ENCODE measurements at places on chromosomes 11 and 22.

DNA sequence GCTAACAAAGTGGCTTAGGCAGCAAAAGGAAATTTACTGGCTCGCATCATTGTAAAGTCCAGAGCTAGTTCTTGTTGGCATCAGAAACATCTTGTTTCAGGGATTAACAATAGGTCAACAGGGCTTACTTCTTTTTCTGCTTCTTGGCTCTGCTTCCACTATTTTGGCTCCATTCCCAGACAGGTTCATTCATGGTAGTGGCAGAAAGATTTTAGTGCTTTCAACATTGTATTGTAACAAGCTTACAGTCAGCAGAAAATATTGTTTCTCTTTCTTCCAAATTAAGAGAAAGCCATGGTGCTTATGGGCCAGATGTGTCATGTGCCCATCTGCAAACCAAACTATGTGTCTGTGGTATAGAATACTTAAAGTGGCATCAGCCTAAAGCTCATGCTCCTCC, 315.6 kb downstream of the RAB38 start:
- DNase-seq = no peak

GRCh38 chr22:36571991-36572390, 43.0 kb upstream of the EIF3D start:
- DNase-seq = no peak

DNA sequence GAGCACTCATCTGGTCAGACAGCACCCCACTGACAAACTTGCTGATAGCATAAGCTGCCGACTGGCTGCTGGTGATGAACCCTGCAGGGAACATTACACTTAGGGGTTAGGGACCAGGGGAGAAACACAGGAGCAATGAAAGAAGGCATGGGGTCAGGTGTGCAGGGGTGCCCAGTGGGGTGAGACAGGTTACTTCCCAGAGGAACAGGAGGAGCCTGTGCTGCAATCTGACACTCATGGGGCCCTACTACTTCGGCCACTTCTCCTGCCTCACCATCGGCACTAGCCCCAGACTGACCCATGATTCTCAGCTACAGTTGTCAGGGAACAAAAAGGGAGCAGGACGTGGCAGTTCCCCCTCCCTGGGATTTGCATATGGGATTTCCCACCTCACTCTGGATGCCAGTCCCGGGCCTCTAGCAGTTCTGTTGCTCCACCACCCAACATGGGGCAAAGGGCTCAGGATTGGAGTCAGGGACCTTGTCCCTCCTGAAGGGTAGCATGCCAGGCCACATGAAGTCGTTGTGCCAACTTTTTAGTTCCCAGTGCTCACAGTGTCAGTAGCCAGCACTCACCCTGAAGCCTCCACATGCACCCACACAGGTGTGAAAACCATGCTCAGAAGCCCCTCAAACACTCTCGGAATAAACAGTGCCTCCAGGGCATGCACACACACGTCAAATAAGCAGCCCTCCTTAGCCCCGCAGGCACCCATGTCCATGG, 2.2 kb downstream of the SLC37A4 start:
- DNase-seq = no peak

GRCh38 chr11:79415411-79415810, 25.4 kb downstream of the TENM4 start:
- no peak for DNase-seq

DNA sequence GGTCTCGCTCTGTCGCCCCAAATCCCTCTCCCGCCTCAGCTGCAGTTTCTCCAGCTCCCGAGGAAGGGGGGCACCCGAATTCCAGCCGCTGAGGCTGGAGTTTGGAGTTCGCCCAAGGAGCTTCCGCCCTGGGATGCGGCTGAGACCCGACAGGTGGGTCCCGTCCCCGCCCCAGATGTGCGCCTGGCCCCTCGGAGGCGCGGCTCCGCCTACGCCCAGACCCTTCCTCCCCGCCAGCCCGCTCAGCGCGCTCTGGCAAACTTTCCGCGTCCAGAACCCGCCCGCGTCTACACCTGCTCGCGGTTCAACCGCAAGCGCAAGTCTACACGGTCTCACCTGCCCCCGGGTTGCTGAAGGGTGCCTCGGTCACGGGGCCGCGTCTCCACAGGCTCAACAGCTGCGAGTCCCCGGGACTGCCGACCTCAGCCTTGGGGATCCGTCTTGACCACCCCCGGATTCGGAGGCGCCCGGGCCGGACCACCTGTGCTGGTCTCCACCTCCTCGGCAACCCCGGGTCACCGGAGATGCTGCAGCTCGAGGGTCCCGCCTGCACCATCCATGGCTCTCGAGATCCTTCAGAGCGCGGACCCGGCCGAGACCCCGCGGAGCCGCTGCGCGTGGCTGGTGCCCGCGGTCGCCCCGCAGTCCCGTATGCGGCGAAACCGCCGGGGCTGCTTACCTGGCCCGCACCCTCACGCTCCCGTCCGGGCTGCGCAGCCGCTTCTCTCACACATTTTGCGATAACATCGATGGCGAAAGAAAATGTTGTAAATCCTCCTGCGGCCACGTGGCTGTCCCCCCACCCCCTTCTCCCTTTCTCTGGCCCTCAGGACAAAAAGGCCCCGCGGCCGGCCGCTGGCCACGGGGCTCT, 63.6 kb downstream of the NFAM1 start:
- DNase-seq = no peak

DNA sequence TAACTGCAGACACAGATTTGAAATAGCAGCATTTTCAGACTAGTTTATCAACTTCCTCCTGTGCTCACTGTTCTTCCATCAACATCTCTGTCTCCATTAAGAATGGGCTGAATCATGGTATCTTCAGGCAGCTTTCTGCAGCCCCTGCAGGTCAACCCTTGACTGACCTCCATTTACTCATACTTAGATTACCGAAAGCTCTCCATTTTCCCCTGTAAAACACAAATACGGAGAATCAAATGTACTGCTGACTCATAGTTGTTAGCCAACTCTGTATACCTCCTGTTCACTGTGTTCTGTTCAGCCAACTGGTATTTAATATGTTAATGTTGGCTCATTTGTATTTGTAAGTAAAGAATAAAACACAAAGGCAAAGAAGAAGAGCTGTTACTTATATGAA, 364.0 kb downstream of the CASP12 start:
- DNase-seq = peak; percentile 77

- DNase-seq = peak; percentile 48
Observed at GRCh38 chr11:119537306-119538253, 114.6 kb upstream of the THY1 start.

DNA sequence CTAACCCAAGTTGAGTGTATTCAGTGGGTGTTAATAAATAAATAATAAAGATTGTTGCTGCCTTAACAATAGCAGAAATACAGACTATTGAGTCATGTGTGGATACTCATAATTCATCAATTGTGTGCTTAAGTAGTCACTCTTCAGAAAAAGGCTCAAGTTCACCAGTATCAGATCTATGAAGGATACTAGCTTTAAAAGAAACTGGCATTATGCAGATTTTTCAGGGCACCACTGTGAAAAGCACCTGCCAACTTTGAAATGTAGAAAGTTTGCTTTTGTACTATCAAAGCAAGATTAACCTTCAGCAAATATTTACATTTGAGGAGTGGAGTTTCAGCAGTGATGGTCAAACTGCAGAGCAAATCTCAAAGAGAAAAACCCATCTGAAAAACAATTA, 20.1 kb upstream of the SYTL2 start:
- DNase-seq = no peak

DNA sequence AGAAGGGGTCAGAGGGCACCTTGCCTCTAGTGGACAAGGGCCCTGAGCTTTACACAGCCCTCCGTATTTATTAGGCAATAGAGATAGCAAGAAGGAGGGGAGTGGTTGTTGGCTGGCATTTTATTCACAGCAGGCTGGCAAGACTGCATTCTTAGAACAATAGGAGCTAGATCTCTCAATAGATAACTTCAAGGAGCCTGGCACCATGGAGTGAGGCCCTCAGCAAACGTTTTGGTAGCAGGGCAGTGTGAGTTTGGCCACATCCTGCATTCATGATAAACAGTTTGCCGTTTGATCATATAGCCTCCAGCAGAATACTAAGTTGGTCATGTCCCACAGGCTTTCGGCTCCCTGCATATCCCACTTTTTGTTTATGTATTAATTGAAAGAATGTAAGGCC, 31.6 kb downstream of the OR10A6 start:
- DNase-seq = no peak

DNA sequence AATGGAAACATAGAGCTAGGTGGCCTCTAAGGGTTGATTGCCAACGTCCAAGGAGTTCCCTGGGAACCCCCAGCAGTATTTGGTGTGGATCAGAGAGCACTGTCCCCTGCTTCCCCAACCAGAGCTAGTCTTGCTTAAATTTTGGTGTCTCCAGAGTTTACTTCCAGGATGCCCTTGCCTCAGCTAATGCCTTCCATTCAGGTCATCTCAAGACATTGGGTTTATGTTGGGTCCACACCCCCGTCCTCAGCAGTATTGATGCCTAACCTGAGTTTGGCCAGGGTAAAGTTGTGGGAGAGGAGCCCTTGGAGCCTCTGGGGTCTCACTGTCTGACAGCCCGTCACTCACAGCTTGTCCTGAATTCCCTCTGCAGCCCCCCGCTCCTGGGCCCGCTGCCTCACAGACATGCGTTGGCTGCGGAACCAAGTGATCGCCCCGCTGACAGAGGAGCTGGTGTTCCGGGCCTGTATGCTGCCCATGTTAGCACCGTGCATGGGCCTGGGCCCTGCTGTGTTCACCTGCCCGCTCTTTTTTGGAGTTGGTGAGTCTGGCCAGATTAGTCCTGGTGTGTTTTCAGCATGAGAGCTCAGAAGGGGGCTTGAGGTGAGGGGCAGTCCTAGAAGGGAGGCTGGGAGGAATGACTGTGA, 1.4 kb downstream of the RCE1 start:
- peak; percentile 0 for DNase-seq

- no peak for DNase-seq
Observed at GRCh38 chr11:63551091-63551888, 11.9 kb downstream of the PLAAT2 start.

DNA sequence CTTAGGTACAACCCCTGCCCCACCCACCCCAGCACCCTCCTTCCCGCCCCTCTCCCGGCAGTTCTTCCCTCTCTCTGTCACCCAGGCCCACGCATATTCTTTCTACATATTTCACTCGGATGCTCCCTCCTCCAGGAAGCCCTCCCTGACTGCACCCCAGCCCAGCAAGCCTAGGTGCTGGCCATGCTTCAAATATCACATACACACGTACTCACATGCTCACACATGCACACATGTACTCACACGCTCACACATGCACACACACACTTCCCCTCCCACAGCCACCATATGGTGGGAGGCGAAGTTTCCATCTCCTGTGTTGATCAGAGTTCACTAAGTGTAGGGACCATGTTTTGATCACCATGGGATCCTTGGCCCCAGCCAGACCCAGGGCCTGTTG, 90.4 kb downstream of the WNT7B start:
- no peak for DNase-seq

GRCh38 chr11:3087821-3088800, 30.9 kb upstream of the CARS1 start:
- DNase-seq = peak; percentile 75

DNA sequence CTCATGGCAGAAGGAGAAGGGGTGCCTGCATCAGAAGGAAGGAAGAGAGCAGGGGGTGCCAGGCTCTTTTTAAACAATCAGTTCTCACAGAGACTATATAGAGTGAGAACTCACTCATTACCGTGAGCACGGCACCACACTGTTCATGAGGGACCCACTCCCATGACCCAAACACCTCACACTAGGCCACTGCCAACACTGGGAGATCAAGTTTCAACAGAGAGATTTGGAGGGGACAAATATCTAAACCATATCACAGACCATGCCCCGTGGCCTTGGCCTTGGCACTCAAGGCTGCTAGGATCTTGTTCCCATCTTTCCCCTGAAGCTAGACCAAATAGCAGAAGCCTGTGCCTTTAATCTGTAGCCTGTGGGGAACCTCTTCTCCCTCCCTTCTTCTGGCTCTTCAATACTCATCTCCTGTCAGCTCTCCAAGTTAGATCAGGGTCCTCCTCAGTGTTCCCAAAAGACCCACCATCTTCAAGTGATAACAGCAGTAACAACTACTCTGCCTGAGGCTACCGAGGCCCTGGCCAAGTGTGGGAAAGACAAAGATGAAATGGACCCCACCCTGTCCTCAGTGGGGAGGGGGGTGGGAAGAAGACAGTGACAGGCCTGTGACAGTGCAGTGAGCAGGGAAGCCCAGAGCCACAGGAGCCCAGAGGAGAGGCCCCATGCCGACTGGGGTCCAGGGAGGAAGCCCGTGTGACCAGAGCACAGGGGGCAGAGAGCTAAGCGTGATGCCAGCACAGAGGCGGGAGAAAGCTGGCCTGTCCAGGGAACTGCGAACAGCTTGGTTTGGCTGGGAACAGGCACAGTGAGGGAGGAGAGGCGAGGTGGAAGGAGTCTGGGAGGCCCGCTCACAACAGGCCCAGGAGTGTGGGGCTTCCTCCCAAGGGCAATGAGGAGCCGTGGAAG, 72.6 kb downstream of the MYO7A start:
- no peak for DNase-seq

GRCh38 chr22:49618677-49618953, 209.1 kb downstream of the BRD1 start:
- DNase-seq = no peak

- no peak for DNase-seq
Observed at GRCh38 chr22:37260155-37260795, 16.2 kb upstream of the RAC2 start.

DNA sequence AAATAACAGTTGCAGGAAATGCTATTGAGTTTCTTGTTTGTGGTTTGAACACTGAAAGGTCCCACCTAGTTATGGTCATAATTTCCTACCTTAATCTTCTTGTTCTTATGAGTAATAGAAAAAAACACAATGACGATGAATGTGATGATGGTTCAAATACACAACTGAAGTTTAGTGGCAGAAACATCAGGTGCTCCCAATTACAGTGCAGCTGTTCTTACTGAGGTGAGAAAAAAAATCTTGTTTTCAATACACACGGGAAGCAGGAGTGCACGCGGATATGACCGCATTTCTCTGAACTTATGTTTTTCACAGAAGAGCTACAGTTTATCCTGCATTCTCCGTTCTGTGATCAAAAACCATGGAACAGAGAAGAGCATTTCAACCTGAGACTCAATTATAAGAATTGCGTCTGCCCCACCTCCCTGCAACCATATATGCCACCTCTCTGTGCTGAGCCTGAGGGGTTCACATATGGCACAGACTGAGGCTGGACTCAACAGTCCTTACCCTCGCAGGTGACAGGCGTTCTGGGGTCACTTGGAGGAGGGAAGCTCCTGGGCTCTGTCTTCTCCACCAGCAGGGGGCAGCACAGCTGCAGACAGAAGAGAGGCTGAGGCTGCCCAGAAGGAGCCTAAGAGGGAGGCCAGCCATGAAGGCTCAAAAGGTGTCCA, 99.7 kb upstream of the IGLL5 start:
- DNase-seq = peak; percentile 69

- no peak for DNase-seq
Observed at GRCh38 chr11:57713835-57714234, 1.4 kb downstream of the TMX2 start.

Measured in NB4 (cell line).